ENCODE measurements at places on chromosomes 4 and X.

DNA sequence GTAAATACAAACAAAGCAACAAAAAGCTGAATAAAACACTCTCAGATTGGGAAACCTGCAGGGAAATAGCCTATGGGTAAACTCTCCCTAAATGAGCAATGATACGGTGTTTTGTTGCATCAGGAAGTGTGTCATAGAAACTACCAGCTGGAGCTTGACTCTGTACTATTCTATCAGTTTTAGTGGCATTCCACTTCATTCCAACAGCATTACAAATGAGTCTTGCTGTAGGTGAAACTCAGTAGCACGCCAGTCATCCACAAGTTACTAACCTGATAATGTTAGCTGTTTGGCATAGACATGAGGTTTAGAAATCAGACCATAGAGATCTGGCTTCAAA is 24.9 kb downstream of the FGFBP1 start:
- no peak for DNase-seq

DNA sequence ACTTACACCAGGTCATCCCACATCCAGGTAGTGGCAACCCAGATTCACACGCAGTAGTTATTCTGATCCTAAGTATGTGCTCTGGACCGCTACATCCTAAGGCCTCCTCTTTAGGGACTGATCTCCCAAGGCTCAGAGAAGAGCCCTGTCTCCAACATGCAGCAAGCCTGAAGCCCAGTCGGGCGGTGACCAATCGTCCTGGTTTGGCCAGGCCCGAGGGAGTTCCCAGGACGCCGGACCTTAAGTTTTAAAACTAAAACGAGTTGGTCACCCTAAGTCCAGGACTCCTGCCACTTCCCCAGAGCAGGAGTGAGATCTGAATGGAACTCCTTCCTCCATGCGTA is 385 bp downstream of the LYAR start:
- DNase-seq = no peak

- DNase-seq = no peak
These were observed 50.5 kb downstream of the RHOH start for GRCh38 chr4:40247350-40247749.

- no peak for DNase-seq
These were observed 33.9 kb downstream of the PAK3 start for GRCh38 chrX:111129921-111130320.

DNA sequence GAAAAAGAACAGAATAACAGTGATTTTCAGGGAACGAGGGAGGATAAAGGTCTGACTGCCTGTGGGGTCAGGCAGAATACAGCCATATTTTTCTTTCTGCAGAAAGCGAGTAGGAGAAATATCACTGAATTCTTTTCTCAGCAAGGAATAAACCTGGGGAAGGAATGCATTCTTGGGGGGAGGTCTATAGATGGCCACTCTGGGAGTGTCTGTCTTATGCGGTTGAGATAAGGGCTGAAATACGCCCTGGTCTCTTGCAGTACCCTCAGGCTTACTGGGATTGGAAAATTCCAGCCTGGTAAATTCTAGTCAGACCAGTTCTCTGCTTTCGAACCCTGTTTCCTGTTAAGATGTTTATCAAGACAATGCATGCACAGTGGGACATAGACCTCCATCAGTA is 26.3 kb downstream of the CNGA1 start:
- DNase-seq = no peak

DNA sequence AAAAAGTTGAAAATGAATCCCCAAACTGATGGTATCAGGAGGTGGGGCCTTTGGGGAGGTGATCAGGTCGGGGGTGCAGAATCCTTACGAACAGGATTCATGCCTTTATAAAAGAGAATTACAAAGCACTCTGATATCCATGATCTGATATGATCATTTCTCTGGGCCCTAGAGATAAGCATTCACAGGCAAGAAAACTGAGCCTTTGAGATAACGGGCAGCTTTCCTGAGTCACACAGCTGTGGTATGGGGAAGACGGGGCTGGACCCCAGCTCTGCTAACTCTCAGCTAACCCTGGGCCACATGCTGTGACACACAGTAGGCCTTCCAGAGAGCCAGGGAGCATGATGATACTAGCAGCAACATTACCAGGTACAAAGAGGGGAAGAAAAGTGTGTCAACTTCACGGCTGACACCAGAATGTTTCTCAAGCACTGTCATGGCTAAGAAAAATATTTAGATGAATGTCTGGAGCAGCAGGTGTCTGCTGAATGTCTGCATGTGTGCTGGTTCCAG is 85.1 kb downstream of the SLC2A9 start:
- DNase-seq = no peak

DNA sequence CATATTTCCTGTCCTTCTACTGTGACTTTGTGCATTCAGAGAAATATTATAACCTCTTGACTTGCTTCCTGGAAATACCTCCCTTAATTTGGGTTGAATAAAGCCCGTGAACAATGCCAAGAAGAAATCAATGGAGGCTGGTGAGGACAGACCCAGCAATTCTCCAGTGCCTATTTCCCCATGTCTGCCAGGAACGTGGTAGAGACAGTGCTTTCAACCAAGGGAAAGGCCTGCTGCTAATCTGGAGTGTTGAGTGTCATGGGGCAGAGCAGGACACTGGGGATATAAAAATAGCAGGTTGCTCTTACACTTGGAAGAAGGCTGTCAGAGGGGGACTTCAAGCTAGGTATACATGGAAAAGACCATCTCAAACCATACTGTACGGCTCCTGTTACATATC is 19.9 kb downstream of the TSC22D3 start:
- DNase-seq = no peak
